ENCODE measurements at places on chromosomes 13 and 19.

DNA sequence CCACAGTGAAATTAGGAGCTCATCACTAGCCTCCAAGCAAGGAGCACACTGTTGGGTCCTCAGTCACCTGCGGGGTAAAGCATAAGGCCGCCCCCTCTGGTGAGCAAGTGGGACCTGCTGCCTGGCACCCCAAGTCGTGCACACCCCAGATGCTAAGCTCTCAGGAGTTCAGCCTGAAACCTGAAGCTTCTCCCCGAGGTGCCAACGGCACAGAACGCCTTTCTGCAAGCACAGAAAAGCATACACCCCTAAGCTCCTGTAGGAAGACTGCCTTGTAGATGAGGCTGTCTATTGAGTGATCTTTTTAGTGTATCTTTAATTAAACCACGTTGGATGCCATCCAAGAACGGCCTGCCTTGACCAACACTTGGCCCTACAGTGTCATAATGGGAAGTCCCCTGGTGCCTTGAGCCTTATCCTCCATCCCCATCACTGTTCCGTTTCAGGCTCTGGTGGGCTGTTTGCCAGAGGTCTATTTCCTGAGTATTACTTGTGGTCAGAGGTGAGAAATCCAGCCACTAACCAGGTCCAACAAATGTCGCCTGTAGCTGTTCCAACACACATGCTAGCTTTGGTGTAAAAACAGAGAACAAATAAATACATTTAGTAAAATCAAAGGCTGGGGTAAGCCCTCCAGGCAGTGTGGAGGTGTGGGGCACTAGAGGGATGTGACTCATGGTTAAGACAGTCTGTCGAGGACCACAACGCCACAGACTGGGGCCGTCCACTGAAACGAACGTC is 44.8 kb downstream of the C13orf42 start:
- no peak for DNase-seq

GRCh38 chr19:20357921-20358320 is 190.9 kb downstream of the ZNF486 start:
- no peak for DNase-seq

- no peak for DNase-seq
These were observed 76.8 kb upstream of the ZNF835 start for GRCh38 chr19:56748378-56748777.

- no peak for DNase-seq
These were observed 113.5 kb downstream of the FOXO1 start for GRCh38 chr13:40552895-40553294.

GRCh38 chr19:31594701-31595100 is 245.5 kb upstream of the TSHZ3 start:
- no peak for DNase-seq

- DNase-seq = no peak
These were observed 370.2 kb downstream of the KCTD12 start for GRCh38 chr13:76516013-76516412.

DNA sequence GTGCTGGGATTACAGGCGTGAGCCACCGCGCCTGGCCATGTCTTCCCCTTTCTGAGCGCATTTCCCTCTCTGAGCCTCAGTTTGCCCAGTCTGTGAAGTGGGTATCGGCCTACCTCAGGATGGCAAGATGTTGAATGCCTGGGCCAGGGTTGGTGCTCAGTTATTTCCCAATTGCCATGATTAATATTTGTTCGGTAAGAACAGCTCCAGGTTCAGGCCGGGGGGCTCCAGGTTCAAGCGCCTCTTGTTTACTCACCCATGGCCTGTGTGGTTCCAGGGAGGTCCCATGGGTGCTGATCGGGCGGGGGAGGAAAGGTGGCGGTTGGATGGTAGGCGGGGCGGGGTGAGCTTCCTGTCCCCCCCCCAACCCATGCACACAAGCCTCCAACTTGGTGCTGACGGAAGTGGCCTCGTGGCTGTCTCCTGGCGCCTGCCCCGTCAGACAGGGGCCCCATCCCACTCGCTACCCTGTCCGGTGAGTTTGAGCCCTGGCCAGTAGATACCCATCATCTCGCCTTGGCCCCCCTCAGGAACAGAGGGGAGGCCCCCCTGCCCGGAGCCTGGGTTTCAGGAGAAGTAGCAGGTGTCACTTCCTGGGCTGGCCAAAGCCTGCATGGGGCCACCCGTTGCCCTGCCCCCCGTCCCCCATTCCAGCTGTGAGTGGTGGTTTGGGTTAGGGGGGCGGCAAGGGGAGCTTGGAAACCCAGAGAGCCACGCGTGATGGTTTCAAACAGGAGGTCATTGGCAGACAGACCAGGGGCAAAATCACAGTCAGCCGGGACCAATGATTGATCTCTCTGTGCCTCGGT is at the start of gene FCHO1:
Gene FCHO1, plus strand, starts transcription at position 375 of the 809 bp plus-strand sequence. CDS start 3,688 bp downstream, outside the sequence.
- no peak for DNase-seq

DNA sequence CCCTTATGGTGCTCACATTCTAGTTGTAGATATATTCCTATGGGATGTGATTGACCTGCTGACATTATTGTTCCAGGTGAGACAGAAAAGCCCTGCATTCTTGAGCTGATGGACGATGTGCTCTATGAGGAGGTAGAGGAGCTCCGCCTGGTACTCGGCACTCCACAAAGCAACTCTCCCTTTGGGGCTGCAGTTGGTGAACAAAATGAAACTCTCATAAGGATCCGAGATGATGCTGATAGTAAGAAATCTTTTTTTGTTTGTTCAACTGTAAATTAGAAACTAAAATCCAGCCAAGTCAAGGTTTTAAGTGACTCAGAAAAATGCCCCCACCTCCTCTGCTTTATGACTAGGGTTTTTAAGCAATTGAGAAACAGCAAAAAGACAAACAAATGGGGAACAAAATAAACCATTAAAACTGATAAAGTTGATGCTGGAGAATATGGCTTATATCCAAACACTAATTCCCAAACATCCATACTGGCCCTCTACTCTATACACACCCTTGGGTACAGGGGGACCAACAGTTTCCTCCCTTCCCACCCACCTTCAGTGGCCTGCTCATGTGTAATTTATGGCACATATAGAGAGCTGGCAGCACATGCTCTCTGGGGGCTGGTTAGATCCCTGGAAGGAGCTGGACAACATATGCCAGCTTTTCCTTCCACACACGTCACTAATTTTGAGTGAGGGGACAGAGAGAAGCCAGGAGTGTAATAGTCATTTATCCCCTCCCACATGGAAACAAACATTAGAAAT is 139.6 kb downstream of the STOML3 start:
- no peak for DNase-seq

DNA sequence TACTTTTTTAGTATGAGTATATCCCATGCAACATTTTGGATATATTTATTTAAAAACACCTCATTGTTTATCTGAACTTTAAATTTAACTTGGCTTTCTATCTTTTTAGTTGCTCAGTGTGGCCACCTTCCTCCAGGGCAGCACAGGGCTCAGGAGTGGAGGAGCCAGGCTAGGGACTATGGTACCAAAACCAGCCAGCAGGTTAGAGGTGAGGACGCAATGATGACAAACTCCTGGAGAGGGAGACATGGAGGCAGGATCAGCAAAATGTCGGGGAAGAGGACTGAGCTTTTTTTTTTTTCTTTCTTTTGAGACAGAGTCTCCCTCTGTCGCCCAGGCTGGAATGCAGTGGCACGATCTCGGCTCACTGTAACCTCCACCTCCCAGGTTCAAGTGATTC is 29.6 kb upstream of the CALM3 start:
- no peak for DNase-seq

DNA sequence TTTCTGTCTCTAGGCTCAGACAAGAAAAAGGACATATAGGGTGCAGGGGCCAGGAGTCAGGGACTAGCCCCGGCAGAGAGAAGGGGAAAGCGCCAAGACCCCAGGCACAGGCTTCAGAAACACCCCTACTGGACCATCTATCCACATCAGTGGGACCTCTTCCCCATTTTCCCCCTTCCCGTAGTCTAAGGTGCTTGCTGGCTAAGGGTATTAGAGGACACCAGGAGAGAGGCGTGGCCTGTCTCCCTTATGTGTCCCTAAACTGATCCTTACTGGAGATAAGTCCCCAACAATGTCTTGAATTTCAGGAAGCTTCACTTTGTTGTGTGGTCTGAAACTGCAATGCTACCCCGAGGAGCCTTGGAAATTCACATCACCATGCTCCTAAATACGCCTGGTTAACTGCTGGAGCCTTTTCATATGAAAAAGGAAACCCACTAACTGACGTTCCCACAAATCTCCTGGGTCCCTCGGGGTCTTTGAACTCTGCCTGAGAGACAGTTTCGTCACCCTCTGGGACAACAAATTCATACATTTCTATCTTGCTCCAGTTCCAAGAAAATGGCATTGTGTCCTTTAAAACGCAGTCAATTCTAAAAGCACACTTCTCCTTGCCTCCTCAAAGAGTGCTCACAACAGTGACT is 197.7 kb downstream of the COL4A1 start:
- no peak for DNase-seq

DNA sequence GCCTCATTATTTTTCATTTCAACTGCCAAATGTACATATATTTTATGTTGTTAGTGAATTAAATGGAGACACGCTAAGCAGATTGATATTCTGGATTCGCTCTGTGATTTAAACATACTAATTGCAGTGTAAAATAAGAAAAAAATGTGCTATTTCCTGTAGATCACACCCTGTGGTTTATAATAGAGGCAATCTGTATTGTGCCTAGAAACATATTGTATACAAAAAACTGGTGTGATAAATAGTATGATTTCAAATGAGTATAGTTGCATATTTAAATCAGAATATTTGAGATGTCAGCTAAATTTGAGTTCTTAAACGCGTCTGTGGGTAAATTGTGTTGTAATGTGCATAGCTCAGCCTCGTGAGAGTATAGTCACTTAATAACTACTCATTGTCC is 643.9 kb downstream of the TBC1D4 start:
- DNase-seq = no peak

DNA sequence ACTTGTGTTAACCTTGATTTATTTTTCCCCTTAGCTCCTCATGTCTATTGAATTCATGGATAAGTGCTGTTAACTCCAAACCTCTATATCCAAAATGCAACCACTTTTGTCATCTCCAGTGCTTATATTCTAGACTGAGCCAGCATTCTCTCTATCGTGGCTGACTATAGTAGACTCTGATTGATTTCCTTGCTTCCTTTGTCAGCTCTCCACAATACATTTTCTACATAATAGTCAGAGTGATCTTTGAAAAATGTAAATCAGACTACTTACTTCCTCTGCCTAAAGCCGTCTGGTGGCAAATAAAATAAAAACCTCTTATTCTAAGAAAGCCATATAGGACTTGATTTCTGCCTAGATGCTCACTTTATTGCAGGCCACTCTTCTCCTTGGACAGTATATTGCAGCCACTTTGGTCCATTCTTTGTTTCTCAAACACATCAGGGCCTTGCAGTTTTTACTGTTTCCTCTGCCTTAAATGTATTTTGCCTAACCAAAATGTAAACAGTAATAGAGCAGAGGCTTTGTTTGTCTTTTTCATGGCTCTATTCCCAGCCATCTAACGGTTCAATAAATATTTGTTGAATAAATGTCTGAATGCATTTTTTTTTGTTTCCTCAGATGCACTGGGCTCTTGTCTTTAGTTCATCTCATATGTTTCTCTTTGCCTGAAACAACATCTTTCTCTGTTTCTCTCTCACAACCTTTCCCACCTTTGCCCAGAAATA is 243.6 kb upstream of the CSNK1A1L start:
- no peak for DNase-seq

- DNase-seq = no peak
These were observed 19.9 kb downstream of the UHRF1 start for GRCh38 chr19:4929186-4929585.

GRCh38 chr19:11261971-11262839 is at the start of gene DOCK6:
Gene DOCK6 (minus strand): TSS chr19:11262524. CDS start chr19:11262440, 84 bp downstream.
- DNase-seq = no peak

All from SHP77 (cell line).